ENCODE measurements at places on chromosomes 2 and 18. TPM values are rescaled to one million over a fixed set of nuclear protein-coding genes. Genes with fewer than 3 reads are reported as not detected.
A peak's percentile ranks its signal among the peaks of the same experiment; 100 is the strongest.

- peaks cover 5% of the 10 kb centered on the region for H3K4me1 ChIP-seq
- H3K27me3 ChIP-seq: no peaks in the 10 kb centered on the region
- no peak for DNase-seq
- H3K27ac ChIP-seq: no peak overlapping the region
These were observed 70.0 kb upstream of the NDUFV2 start for GRCh38 chr18:9032519-9032918.

DNA sequence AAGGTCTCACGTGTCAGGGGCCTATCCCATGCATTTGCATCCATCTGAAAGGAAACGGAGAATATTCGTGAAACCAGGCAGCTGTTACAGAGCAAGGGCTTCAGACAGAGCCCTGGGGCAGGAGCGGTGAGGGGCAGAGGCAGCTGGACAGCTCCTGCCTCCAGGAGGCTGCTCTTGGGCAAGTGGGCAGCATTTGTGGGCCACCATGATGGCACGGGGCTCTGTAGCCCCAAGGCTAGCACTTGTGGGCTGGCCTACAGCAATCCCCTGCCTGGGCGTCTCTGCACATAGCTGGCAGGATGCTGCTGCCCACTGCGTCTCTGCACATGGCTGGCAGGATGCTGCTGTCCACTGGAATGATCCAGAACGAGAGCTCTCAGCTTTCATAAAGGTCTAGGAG, 52.8 kb upstream of the PTMA start:
- H3K27me3 ChIP-seq: no peaks in the 10 kb centered on the region
- no peak for DNase-seq
- H3K36me3 ChIP-seq: peaks cover under 1% of the 10 kb centered on the region
- no peak overlapping the region for H3K4me3 ChIP-seq
- no peak overlapping the region for H3K27ac ChIP-seq

- H3K4me1 ChIP-seq: no peaks in the 10 kb centered on the region
- H3K27me3 ChIP-seq: no peaks in the 10 kb centered on the region
- H3K4me3 ChIP-seq: no peak overlapping the region
- H3K36me3 ChIP-seq: no peaks in the 10 kb centered on the region
- DNase-seq: no peak
These were observed 1.5 kb upstream of the KLHL30 start for GRCh38 chr2:238136820-238137537.

- no peak overlapping the region for H3K27ac ChIP-seq
- no peak for DNase-seq
- no peaks in the 10 kb centered on the region for H3K36me3 ChIP-seq
- no peak overlapping the region for H3K4me3 ChIP-seq
- H3K4me1 ChIP-seq: no peaks in the 10 kb centered on the region
These were observed 185.1 kb downstream of the NOL4 start for GRCh38 chr18:34039611-34040010.

DNA sequence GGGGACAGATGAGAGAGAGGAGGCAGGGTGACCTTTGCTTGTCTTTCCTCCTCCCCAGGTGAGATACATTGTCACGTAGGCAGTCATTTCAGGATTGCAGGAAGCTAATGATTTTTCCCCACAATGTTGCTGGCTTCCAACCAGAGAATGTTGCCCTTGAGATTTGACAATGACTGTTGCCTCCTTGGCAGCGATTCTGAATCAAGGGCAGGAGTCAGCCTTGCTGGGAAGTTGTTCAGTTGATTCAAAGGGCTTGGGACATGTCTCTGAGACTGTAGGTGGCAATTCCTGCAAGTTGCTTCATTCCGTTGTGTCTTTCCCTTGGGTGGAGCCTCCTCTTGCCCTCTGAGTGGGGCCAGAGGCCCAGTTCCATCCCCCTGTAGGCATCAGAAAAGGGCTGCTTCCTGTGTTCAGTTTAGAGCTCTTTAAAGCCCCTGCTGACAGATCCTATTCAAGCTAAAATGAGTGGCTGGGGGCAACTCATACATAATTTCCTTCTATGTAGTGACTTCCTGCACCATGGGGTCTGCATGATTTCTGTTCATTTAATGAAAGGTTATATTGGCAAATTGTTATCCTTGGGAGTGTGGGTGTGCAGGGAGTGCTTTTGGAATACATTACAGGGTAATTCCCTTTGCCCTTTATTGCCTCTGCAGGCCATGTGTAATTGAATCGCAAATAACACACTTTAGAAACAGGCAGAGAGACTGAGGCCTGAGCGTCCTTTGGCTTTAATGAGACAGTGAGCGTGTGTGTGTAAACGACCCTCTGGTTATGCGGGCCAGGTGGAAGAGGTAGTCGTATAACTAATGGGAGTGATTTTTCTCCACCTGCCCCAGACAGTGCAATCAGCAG, 52.4 kb downstream of the GPR39 start:
- H3K27ac ChIP-seq: no peak overlapping the region
- H3K4me1 ChIP-seq: no peaks in the 10 kb centered on the region
- no peak overlapping the region for H3K4me3 ChIP-seq
- DNase-seq: no peak
- no peaks in the 10 kb centered on the region for H3K27me3 ChIP-seq

- no peak overlapping the region for H3K4me3 ChIP-seq
- H3K4me1 ChIP-seq: no peaks in the 10 kb centered on the region
- DNase-seq: peak; percentile 22
- H3K27me3 ChIP-seq: no peaks in the 10 kb centered on the region
These were observed 180.4 kb downstream of the MBD5 start for GRCh38 chr2:148201075-148202004.

DNA sequence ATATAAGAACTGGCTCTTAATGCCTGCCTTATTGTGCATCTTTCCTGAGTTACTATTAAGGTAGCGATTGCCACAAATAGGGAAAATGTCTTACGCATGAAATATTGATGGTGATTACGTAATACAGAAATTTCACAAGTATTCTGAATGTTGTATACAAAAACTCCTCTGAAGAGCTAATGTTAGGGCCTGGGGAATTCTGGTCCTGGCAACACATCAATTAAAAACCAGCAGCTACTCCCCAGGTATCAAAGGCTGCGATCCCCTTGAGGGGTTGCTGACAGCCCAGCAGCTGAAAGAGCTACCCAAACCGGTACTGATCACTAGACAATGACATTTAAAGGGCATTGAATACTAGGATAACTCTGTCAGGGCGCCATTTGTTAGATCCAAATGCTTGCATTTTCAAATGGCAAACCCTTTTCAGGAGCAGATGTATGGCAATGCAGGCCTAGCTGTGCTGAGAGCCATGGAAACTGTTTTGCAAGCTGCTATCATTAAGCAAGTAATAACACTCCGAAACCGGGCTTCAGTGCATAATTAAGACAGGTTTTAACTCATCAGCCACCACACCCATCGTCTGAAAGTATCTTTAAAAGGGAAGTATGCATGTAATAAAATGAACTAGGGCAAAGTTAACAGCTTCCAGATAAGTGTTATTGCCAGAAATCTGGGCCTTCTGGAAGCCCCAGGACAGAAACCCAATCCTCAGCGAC, 78.4 kb downstream of the CLHC1 start:
- H3K4me3 ChIP-seq: no peak overlapping the region
- DNase-seq: no peak
- H3K27ac ChIP-seq: no peak overlapping the region

GRCh38 chr2:231364961-231365810, 30.3 kb upstream of the B3GNT7 start:
- H3K27me3 ChIP-seq: no peaks in the 10 kb centered on the region
- no peaks in the 10 kb centered on the region for H3K36me3 ChIP-seq
- H3K27ac ChIP-seq: no peak overlapping the region
- H3K4me1 ChIP-seq: peaks cover 11% of the 10 kb centered on the region
- no peak overlapping the region for H3K4me3 ChIP-seq

GRCh38 chr2:102037681-102038080, 45.9 kb downstream of the IL1R2 start:
- H3K27me3 ChIP-seq: peaks cover 23% of the 10 kb centered on the region
- H3K4me1 ChIP-seq: peaks cover 38% of the 10 kb centered on the region
- H3K27ac ChIP-seq: no peak overlapping the region
- H3K36me3 ChIP-seq: no peaks in the 10 kb centered on the region

DNA sequence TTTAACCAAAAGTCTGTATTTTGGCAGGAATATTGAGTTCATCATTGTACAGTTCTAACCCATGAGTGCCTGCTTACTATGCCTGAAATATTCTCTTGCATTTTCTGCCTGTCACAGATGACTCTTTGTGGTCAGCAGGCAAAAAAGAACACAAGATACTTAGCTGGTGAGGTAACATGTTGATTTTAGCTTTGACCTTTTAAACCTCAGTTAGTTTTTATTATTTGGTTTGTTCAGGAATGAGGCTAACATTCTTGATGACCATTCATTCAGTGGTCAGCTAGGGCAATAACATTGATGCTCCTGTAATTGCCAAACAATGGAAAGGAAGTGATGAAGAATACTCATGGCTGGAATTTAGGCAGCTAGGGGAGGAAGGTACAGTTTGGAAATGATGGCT, 491.2 kb downstream of the PIK3C3 start:
- no peak for DNase-seq
- no peaks in the 10 kb centered on the region for H3K27me3 ChIP-seq
- H3K4me3 ChIP-seq: no peak overlapping the region
- H3K4me1 ChIP-seq: no peaks in the 10 kb centered on the region
- no peak overlapping the region for H3K27ac ChIP-seq
- no peaks in the 10 kb centered on the region for H3K36me3 ChIP-seq

DNA sequence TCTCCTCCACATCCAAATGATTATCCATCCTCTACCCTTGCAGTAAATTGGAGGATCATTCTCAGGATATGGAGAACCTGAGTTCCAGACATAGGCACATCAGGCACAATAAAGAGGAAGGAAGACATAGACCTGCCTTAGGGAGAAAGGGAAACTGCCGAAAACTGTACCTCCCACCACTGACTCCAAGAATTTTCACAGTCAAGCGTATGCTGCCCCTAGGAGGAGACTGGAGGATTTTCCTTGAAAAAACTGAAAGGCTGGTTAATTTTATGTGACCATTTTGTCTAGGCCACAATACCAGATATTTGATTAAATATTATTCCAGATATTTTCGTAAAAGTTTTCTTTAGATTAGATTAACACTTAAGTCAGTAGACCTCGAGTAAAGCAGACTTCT, 638.5 kb upstream of the PKDCC start:
- H3K4me1 ChIP-seq: no peaks in the 10 kb centered on the region
- no peak overlapping the region for H3K27ac ChIP-seq
- H3K36me3 ChIP-seq: no peaks in the 10 kb centered on the region
- no peaks in the 10 kb centered on the region for H3K27me3 ChIP-seq
- no peak for DNase-seq

GRCh38 chr2:218431878-218432277, 13.0 kb downstream of the VIL1 start:
- no peaks in the 10 kb centered on the region for H3K36me3 ChIP-seq
- no peaks in the 10 kb centered on the region for H3K27me3 ChIP-seq
- H3K4me1 ChIP-seq: no peaks in the 10 kb centered on the region

DNA sequence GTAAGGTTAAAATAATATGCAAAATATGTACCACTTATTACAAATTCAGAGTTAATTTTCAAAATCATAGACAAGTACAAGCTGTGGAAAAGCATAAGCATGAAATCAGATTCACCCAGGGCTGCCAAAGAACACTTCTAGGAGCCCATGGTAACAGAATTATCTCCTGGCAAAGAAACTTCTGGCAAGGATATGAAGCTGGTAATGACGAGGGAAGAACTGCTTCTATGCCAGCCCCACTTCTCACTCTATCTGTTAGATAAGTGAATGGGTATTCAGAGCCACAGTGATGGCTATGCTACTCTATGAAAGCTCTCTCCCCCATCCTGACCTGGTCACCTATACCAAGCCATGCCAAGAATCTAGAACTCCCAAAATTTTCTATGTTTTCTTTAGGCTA, 36.9 kb upstream of the PDE1A start:
- H3K36me3 ChIP-seq: no peaks in the 10 kb centered on the region
- H3K4me3 ChIP-seq: no peak overlapping the region
- H3K4me1 ChIP-seq: no peaks in the 10 kb centered on the region
- H3K27ac ChIP-seq: no peak overlapping the region

- peak overlapping the region; percentile 85 for H3K27ac ChIP-seq
- no peak for DNase-seq
- peaks cover 42% of the 10 kb centered on the region for H3K4me1 ChIP-seq
- H3K27me3 ChIP-seq: no peaks in the 10 kb centered on the region
- H3K36me3 ChIP-seq: peaks cover 7% of the 10 kb centered on the region
- H3K4me3 ChIP-seq: peak overlapping the region; percentile 14
These were observed 161.6 kb upstream of the TRIB2 start for GRCh38 chr2:12555012-12555645.

DNA sequence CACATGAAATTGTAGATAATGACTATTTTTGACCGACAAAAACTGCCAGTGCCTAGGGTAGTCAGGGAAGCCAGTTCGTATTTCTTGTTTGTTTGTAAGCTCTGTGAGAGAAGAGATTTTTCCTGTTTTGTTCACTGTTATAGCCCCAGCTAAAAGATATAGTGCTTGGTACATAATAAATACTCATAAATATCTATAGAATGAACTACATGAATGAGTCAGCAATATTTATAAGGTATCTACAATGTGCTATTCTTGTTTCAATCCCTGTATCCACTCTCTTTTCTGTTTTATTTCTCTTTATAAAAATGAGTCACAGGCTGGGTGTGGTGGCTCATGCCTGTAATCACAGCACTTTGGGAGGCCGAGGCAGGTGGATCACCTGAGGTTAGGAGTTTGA, 275.6 kb upstream of the FANCL start:
- no peak for DNase-seq
- H3K4me3 ChIP-seq: no peak overlapping the region
- no peaks in the 10 kb centered on the region for H3K36me3 ChIP-seq

- H3K36me3 ChIP-seq: no peaks in the 10 kb centered on the region
- no peak for DNase-seq
- H3K4me3 ChIP-seq: no peak overlapping the region
- no peak overlapping the region for H3K27ac ChIP-seq
- peaks cover 2% of the 10 kb centered on the region for H3K4me1 ChIP-seq
These were observed 89.2 kb downstream of the SOCS6 start for GRCh38 chr18:70377857-70378701.

Gene NEU2
- not detected for total RNA-seq

Gene CIB4
- total RNA-seq: not detected

Gene CDKL4
- 0.11 TPM for total RNA-seq

Gene MYO3B
- total RNA-seq: 13.7 TPM

Gene ACADL
- total RNA-seq: not detected

Gene TCF7L1
- total RNA-seq: 0.18 TPM
